MG63 (cell line): ENCODE measurements at places on chromosomes 13 and 19. TPM values are rescaled to one million over a fixed set of nuclear protein-coding genes. Genes with fewer than 3 reads are reported as not detected.
A peak's percentile ranks its signal among the peaks of the same experiment; 100 is the strongest.

FFAR2 gene
- not detected in 2 replicates for total RNA-seq

- DNase-seq: no peak
These were observed 839 bp upstream of the CKAP2 start for GRCh38 chr13:52454459-52454819.

DNA sequence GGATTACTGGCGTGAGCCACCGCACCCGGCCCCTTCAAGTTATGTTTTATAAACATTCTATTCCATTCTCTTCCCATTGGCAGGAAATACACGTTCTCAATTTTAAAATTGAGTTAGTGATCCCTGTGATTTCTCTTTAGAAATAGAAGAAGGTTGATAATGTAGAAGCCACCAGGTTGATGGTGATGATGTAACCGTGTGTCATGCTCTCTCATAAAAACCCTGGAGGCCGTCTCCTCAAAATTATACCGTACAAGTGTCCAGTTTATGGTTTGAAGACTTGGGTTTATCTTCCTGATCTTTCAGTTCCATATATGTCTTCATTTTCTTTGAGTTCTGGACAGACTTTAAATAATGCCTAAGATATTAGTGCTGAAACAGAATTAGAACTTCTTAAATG, 32.2 kb downstream of the COG3 start:
- no peak for DNase-seq

DNA sequence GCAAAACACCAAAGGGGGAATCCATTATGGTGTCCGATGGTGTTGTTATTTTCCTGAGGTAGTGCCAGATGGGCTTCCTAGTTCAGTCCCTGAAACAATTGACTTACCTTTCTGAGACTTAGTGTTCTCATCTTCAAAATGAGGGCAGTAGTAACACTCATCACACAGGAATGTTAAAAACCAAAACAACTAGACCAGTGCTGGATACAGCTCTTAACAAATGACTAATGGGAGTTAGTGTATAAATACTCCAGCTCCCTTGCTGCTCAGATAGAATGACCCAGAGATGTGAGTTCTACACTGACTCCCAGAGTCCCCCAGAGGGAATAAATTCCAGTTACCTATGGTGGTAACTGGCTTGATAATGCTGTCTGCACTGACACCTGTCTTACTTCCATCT, 49.9 kb downstream of the MBD3L2B start:
- DNase-seq: no peak

DNA sequence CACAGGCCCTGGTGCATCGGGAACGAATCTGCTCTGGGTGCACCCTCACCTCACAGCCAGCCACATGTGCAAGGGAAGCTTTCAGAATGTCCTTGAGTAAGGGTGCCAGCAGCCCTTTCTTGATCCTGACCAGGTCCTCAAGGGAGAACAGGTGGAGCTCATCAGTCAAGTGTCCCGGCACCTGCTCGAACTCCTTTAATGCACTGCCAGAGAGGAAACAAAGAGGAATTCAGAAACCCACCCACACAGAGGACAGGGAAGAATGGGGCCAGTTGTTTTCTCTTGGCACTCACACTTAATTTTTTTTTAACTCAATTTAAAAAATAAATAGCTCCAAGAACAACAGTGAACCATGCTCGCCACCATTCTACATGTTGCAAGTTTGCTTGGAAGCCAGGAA, 41.7 kb downstream of the RUBCNL start:
- DNase-seq: no peak

DNA sequence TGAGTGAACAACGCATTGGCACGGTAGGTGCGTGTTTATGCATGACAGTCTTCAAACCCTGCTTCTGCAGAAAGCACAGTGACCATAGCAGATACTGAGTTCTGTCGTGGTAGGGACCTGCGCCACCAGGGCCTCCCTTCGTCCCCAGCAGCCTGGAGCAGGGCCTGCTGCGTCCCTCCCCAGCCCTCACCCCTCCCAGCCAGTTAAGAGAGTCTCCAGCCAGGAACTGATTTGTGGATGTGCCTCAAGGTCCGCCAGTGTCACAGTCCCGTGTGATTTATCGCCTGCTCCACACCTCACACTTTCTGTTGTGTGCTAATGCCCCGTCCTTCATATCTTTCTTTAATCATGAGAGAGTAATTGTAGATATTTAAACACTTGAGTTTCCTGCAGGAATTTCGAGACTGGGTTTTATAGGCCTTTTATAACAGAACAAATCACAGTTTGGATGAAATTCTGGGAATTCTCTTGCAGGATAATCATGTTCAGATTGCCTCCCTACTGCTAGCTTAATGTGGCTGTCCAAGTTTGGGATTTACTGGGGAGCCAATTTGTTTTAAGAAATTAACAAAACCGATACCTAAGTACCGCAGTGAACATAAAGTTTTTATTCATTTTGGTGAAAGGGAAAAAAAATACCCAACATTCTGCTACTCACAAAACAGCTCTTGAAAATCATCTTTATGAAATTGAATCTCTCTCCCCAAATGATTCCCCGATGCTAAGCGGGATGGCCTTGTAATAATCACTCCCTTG, 438.6 kb downstream of the TSHZ3 start:
- DNase-seq: no peak

- DNase-seq: peak; percentile 72
These were observed at the start of gene CNN2 for GRCh38 chr19:1025960-1026782. Gene CNN2, plus strand, starts transcription at chr19:1026608. Its CDS starts 54 bp downstream, at chr19:1026662.

KISS1R gene
- not detected in 2 replicates for total RNA-seq

GRCh38 chr13:37918116-37918714, 48.6 kb upstream of the TRPC4 start:
- no peak for DNase-seq

DNA sequence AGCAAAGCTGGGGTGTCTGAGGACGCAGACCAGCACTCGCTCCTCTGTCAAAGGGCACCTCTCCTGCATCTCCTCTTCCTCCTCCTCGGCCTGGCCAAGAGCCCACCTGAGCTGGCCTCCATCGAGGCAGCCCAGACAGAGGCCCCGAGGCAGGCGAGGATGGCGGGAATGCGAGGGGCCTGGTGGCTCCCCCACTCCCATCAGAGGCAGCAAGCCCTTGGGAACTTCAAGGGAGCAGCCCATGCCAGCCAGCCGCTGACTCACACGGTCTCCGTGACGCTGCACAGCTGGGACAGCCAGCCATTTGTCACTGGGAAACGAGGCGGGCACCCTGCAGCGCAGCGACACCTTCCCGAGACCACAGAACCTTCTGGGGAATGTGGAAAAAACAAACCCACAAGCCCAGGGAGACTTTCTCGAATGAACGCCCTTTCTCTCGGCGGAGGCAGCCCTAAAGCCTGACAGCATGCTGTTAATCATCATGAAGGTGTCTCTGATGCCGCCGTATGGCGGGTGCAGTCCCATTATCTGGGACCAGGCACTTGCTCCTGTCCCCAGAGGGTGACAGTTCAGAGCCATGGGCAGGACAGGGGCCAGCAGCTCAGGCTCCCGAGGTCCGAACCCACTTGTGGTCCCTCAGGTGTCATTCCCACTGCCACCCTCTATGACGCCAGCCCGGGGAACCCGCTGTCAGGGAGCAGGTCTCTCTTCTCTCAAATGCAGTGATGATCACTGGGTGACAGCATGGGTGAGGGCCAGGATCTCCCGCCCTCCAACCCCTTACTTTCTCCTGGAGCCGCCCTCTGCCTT, 53.0 kb downstream of the PEPD start:
- DNase-seq: no peak

GRCh38 chr13:77703408-77703807, 5.9 kb downstream of the SLAIN1 start:
- no peak for DNase-seq

ZNF837 gene
- 1.4 and 4.0 TPM in 2 replicates for total RNA-seq

DNA sequence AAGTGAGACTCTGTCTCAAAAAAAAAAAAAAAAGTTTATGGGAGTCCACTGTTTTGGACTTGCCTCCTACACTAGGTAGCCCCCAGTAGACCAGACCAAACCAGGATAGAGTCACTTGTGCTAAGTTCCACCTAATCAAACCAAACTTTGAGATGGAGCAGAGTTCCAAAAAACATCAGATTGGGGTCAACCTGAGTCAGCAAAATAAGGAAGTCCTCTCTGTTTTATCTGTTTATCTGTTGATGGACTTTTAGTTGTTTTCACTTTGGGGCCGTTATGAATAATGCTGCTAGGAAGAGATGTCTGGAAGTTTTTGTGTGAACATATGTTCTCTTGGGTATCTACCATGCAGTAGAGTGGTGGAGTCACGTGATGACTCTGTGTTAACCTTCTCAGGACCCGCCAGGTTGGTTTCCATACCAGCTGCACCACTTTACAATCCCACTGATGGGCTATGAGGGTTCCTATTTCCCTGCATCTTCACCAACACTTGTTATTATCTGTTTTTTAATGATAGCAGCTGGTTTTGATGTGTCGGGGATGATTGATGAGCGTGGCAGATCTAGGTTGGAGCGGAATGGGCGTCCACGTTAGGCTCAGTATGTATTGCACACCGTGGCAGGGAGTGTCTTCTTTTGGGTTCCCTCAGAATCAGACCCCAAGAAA, 46.6 kb upstream of the TM9SF2 start:
- DNase-seq: no peak

DNA sequence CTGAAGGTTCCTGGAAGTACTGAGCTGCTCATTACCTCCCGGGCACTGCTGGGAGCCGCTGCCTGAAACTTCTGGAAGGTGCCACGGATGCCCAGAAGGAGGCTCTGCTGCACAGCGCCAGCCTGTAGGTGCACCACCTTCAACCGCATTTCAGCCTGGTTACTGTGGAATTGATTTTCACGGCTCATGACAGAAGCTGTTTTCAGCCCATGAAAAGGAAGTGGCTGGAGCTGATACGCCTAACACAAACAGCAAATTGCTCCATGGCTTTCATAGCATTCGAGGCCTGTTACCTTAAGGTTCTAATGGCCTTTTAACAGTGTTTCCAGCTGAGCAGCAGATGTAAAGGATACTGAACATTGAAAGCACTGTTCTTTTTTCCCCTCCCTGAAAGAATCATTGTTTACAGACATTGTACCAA, 22.0 kb downstream of the GPC6 start:
- DNase-seq: no peak

- no peak for DNase-seq
These were observed 60.7 kb upstream of the C1QTNF9B start for GRCh38 chr13:23957981-23958380.

DNA sequence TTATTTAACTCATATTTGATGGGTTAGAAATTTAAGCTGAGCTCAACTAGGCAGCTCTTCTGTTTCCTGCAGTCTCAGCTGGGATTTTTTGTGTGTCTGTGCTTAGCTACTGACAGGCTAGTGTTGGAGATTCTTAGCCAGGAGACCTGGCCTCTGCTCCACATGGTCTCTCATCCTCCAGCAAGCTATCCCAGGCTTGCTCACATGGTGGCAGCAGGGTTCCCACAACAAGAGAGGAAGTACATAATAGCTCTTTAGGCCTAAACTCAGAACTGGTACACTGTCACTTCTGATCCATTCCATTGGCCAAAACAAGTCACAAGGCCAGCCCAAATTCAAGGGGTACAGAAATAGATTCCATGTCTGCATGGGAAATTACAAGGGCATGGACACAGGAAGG, 406.2 kb downstream of the SUCLA2 start:
- peak; percentile 16 for DNase-seq

- DNase-seq: no peak
These were observed 14.4 kb downstream of the LILRB4 start for GRCh38 chr19:54677217-54677616.

DNA sequence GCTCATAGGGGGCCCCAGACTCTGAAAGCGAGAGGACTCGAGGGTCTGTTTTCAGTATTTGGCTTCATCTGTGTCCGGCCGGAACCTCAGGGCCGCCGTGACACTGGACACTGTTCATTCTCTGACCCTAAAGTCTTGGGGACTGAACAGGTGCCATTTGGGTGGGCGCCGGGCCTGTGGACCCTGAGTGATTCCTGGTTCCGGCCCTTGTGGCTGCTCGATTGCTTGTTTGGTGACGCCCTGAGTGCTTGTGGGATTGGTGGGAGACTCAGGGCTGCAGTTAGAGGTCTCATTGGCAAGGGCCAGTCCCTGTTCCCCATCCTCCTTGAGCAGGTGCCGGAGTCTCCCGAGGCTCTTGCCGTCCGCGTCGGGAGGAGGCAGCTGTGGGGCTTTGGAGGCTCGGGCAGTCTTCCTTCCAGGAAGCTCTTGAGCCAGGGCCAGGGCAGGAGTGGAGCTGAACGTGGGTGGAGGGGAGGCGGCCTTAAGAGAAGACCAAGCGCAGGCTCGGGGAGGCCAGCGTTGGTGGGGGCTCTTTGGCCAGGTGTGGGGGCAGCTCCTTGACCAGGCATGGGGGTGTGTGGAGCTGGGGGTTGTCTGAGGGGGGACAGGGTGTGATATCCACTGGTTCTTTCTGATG, 4.7 kb downstream of the PTBP1 start:
- DNase-seq: no peak

GRCh38 chr19:50328224-50328872, 829 bp downstream of the KCNC3 start:
- no peak for DNase-seq
